Urinary bladder (tissue), 4 donors: ENCODE measurements at places on chromosomes 11 and 22. TPM values are rescaled to one million over a fixed set of nuclear protein-coding genes. Genes with fewer than 3 reads are reported as not detected.

The ACR gene
- total RNA-seq: not detected

The SEZ6L gene
- 2.0 TPM for total RNA-seq

The PHETA2 gene
- 26.0 TPM for total RNA-seq

The TUB gene
- 32.2 TPM for total RNA-seq

The RAG2 gene
- 0.16 TPM for total RNA-seq

The CARD16 gene
- total RNA-seq: 16.2 TPM

The ZNF408 gene
- 3.1 TPM for total RNA-seq

The KLHL35 gene
- 1.7 TPM for total RNA-seq

The IGLL1 gene
- not detected for total RNA-seq

The UCP3 gene
- 0.85 TPM for total RNA-seq

The KRTAP5-2 gene
- total RNA-seq: not detected

The CATSPERZ gene
- not detected for total RNA-seq

The FAM118A gene
- total RNA-seq: 14.9 TPM

The LRRC56 gene
- total RNA-seq: 0.90 TPM

The GPHA2 gene
- total RNA-seq: not detected

The NRIP3 gene
- total RNA-seq: 3.1 TPM

The ZNRD2 gene
- total RNA-seq: 14.6 TPM

The C11orf16 gene
- total RNA-seq: not detected

The SLC22A6 gene
- not detected for total RNA-seq

The CASP5 gene
- 0.74 TPM for total RNA-seq

The NDUFC2 gene
- 67.9 TPM for total RNA-seq

The HTR3A gene
- total RNA-seq: 0.58 TPM

- DNase-seq: no peak
Observed at GRCh38 chr11:68379206-68379605, 66.8 kb downstream of the LRP5 start.

DNA sequence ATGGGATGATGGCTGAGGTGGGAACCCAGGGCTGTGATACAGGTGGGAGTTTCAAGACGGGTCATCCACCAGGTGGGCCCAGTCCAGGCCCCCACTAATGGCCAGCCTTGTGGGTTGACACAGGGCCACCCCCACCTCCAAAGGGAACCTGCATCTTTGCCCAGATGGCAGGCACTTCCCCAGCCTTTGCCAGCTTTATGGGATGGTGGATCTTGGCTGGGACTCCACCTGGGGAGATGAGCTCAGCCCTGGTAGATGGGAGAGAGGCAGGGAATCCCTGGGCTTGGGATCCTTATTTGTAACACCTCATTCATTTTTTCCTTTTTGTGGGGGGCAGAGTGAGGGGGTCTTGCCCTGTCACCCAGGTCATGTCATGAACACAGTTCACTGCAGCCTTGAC is 33.4 kb downstream of the CD82 start:
- DNase-seq: no peak

GRCh38 chr11:105000797-105001196 is 22.2 kb downstream of the CASP5 start:
- DNase-seq: no peak

DNA sequence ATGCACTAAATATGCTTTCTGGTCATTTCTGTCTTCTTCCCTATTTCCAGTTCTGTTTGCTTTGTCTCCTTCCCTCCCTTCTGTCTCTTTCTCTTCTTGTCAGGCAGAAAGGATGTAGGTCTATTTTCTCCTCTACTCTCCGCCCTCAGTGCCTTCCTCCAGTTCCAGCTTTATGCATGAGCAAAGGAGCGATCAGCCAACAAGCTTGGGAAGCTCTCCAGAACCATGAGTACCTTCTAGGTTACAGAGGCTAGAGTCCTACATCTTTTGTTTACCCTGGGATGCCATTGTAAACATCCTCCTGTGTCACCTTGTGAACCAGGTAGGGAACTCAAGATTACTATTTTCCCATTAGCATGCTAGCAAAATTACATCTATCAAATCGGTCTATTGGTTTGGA is 7.9 kb upstream of the SPON1 start:
- DNase-seq: no peak

GRCh38 chr11:2369320-2369719 is 7.8 kb upstream of the CD81 start:
- no peak for DNase-seq

- no peak for DNase-seq
Observed at GRCh38 chr11:131217313-131218310, 152.8 kb upstream of the NTM start.

GRCh38 chr11:62062223-62062861 is 61.5 kb upstream of the INCENP start:
- DNase-seq: no peak

DNA sequence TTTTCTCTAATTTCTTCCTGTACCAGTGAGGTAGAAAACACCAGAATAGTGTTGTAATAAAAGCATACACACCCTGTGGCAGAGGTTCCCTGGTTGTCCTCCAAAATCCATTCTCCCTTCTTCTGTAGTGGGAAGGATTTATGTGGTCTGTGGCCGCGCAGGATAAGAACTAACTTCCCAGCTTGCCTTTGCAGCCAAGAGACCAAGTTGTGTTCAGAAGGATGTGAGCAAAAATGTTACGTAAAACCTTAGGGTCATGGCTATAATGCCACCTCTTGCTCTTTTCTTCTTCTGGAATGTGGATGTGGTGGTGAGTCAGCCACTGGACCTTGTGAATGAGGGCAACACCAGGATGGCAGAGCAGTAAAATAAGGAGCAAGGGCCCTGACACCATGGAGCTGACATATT is 28.4 kb downstream of the CCDC90B start:
- DNase-seq: no peak

- no peak for DNase-seq
Observed at GRCh38 chr22:40009951-40010671, 15.4 kb downstream of the FAM83F start.

- no peak for DNase-seq
Observed at GRCh38 chr11:19433367-19433766, 192.6 kb upstream of the E2F8 start.

GRCh38 chr11:132101881-132102280 is 731.5 kb downstream of the NTM start:
- no peak for DNase-seq

DNA sequence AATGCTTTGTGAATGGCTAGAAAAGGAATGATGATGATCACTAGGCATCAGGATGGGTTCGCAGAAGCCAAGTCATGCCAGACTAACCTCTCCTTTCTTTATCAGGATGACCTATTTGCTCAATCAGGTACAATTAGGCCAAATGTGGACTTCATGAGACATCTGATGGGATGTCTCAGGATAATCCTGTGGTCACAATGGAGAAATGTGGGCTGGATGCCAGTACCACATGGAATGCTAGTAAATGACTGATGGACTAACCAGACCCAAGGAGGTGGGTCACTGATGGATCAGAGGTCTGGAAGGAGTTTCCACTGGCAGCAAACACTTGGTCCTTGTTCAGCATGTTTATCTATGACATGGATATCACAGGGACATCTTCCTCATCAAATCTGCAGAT is 94.8 kb upstream of the PHOX2A start:
- DNase-seq: no peak

- no peak for DNase-seq
Observed at GRCh38 chr11:16817351-16817750, 78.9 kb downstream of the C11orf58 start.

- DNase-seq: no peak
Observed at GRCh38 chr11:10606536-10607208, 38.2 kb upstream of the LYVE1 start.

- no peak for DNase-seq
Observed at GRCh38 chr11:117855912-117856651, 20.4 kb downstream of the FXYD6 start.

- no peak for DNase-seq
Observed at GRCh38 chr11:105884436-105884835, 137.6 kb downstream of the MSANTD4 start.

DNA sequence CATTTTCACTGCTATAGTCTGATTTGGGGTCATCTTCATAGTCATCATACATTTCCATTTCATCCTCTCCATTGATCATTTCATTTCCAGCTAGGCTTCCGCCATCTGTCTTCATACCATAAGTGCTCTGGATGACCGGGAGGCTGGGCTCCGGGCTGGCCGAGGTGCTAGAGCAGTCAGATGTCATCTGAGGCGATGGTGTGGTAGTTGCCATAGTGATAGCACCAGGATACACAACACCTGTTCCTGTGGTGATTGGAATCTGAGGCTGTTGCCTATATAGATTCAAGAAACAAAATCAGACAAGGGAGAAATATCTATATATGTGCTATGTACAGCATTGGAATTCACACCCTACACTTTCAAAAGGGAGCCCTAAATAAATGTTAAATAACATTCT is 383.5 kb downstream of the SOX6 start:
- DNase-seq: no peak

DNA sequence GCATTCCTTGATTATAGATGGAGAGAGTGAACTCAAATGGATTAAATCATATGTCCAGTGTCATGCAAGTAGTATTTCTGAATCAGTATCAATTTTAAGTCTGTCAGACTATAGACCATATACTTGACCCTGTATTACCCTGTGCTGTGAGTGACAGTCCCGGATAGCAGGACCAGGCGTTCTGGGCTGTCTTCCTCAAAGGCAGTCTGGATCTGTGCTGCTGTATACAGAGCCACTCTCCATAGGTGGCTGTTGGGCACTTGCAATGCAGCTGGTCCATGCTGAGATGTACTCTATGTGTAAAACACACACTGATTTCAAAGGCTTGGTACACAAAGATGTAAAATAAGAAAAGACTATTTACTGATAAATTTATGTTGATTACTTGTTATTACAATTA is 294.3 kb downstream of the OPCML start:
- no peak for DNase-seq

GRCh38 chr22:30425616-30426387 is at the start of gene MTFP1:
Gene MTFP1, plus strand, starts transcription at chr22:30425768. Its CDS starts 112 bp downstream, at chr22:30425880.
- peak; percentile 41 for DNase-seq

DNA sequence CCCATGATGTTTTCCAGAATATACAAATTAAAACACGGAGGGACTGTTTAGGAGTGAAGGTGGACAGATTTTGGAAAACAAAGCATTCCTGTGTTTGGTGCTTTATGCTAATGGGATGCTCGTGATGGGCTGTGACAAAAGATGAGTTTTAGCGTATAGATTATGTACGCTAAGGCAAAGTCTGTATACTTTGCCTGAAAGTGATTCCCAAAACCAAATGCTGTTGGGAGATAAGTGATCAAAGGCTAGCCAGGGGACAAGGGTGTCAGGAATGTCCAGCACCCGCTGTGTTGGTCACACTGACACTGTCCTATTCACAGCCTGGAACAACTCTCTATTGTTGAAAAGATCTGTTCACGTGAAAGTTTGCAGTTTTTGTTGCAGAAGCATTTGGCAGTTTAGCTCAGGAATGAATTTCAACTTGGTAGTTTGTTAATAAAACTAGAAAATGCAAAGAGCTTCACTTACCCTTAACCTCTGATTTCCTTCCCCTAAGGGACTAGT is 1.5 kb downstream of the JAM3 start:
- DNase-seq: no peak

GRCh38 chr22:27146866-27147633 is 489.7 kb downstream of the MIAT start:
- DNase-seq: no peak

DNA sequence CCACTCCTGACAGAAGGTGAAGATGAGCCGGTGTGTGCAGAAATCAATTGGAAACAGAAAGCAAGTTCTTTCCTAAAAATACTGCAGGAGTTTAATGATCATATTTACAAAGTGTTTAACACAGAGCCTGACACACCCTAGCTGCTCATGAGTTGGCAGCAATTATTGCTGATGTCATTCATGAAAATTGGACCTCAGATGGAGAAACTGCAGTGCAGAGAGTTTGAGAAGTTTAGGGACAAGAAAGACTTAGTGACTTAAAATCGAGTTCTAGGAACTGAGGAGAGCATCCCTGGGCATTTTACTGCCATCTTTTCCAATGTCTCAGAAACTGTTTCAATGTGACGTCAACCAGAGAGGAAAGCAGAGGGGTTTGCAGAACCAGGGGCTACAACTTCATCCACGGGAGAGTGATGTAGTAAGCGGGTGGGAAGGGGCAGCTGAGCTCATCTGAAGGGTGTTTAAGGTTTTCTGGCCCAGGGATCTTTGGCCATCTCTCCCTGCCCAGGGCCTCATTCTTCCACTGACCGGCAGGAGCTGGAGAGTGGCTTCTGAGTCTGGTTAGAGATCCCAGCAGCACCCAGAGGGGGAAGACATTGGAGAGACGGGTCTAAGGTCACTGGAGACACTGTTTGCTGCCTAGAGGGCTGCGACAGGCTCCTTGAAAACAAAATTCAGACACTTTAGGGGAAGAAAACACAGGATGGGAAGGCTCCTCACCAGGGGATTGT is 21.1 kb upstream of the IGLL5 start:
- DNase-seq: no peak

- DNase-seq: no peak
Observed at GRCh38 chr22:27179161-27179560, 521.8 kb downstream of the MIAT start.

GRCh38 chr11:113519989-113520613 is 44.9 kb upstream of the DRD2 start:
- no peak for DNase-seq

GRCh38 chr11:45859661-45860140 is 12.4 kb downstream of the CRY2 start:
- DNase-seq: peak; percentile 55

- DNase-seq: no peak
Observed at GRCh38 chr22:21726650-21727049, 8.9 kb downstream of the YPEL1 start.

- DNase-seq: no peak
Observed at GRCh38 chr11:34667810-34668582, 47.1 kb downstream of the EHF start.

DNA sequence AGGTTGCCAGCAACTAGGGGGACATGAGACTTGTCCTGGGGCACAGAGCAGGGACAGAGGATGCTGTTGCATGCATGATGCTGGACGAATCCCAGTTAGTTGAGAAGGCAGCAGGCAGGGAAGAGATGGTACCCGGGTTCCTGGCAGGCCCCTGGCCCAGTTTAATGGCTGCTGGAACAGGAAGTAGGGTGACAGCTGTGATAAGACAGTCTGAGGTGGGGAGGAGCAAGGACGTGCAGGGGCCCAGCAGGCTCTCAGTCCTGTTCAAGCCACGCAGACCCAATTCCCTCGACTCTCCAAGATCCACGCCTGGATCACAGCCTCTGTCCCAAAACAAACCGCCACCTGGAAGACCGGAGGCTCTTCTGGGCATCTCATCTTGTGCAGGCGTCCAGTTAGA is 32.0 kb downstream of the LRRC10B start:
- no peak for DNase-seq

- DNase-seq: no peak
Observed at GRCh38 chr11:11971906-11972547, 36.4 kb downstream of the DKK3 start.

GRCh38 chr11:63991558-63991957 is 5.3 kb downstream of the OTUB1 start:
- DNase-seq: no peak

DNA sequence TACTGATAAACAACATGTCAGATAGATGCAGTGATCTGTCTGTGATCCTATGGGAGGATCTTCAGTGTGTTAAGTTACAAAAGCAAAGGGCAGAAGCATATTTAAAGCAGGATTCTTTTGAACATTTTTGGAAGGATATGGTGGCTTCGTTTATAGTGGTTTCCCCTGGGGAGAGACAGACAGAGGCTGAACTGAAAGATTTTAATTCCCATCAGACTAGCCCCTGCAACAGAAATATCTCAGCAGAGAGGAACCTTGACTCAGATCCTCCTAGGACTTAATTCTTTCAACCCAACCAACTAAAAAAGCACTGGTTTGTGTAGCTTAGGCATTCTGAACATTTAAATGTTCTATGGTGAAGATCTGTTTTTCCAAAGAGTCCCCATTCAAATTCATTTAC is 5.7 kb downstream of the CLTCL1 start:
- no peak for DNase-seq
